Urothelium cell line (cell line): ENCODE measurements at places on chromosomes 3 and 15.

GRCh38 chr15:73318463-73319351, 50.1 kb downstream of the HCN4 start:
- no peak for DNase-seq

DNA sequence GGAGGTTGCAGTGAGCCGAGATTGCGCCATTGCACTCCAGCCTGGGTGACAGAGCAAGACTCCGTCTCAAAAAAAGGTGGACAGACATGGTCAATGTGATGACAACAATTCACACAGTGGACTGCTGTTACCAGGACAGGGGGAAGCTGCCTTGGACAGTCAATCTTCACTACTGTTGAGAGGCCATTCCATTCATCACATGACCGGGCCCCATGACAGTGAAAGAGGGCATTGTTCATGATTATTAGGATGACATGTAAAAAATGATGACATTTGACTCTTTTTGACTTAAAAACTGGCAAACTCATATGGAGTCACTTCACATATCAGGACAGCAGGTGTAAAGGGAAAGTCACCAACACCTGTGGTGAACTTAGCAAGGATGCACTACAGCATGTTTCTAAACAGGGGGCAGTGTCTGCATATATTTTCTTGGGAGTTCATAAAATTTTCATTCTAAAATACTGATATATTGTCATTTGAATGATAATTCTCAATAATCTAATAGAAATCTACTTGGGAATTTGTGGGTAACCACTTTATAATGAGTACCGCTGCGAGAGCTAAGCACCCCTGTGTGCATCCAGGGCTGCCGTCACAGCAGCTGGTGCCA, 34.2 kb upstream of the LDHAL6B start:
- DNase-seq: no peak

- DNase-seq: no peak
Measured at GRCh38 chr3:16838561-16838960, 46.2 kb upstream of the PLCL2 start.

- DNase-seq: no peak
Measured at GRCh38 chr15:32687556-32687955, 30.2 kb upstream of the GREM1 start.

- DNase-seq: no peak
Measured at GRCh38 chr15:39515765-39516164, 65.1 kb upstream of the THBS1 start.

DNA sequence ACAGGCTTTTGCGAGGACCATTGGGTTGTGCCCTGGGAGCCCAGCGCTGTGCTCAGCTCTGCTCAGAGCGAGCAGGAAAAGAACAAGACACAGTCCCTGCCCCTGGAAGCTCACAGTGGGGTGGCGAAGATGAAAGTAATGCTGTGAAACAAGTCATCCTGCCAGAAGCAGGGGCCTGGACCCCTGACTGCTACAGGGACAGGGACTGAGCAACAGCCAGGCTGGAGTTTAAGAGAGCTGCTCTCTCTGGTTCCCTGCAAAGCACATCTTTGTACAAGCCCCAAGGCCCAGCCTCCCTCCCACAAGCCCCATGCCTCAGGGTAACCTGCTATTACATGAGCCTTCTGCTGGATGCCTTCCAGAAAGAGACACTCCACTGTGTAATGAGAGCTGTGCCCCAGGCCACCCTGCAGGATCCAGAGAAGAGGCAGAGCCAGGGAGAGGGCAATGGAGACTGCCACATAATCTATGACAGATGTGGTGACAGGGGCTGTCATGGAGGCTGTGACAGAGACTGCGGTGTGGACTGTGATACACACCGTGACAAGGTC, 7.1 kb upstream of the HCN4 start:
- DNase-seq: no peak

DNA sequence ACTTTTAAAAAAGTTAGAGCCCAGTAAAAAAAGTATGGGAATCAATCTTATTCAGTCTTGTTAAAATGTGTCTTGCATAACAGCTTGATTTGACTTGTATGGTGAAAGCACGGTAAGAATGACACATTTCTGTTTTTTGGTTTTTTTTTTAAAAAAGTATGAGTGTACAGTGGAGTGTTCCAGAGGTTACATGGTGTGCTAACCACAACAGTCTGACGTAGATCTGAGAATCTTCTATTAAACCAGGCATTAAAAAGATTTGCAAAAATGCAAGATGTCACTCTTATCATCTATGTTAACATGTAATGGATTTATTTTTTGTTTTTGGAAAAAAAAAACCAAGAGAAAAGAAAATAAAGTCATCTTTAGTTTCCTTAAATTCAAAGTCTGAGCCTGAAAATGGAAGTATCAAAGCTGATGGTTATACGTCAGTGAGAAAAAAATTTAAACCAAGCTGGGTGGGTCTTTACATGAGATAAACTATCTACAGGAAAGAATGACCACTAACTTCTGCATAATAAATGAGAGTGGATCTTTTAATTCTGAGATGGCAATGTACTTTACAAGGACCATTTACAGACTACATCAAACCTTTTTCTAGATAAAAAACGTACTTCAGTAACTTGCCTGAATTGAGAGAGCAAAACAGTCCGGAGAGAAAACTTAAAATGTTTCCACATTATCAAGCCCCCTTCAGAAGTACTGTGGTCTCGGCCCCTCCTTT, 1.6 kb downstream of the GABPB1 start:
- no peak for DNase-seq

- no peak for DNase-seq
Measured at GRCh38 chr15:43795197-43795596, 3.1 kb downstream of the SERF2 start.

GRCh38 chr3:123475786-123476185, 26.9 kb upstream of the ADCY5 start:
- DNase-seq: no peak

DNA sequence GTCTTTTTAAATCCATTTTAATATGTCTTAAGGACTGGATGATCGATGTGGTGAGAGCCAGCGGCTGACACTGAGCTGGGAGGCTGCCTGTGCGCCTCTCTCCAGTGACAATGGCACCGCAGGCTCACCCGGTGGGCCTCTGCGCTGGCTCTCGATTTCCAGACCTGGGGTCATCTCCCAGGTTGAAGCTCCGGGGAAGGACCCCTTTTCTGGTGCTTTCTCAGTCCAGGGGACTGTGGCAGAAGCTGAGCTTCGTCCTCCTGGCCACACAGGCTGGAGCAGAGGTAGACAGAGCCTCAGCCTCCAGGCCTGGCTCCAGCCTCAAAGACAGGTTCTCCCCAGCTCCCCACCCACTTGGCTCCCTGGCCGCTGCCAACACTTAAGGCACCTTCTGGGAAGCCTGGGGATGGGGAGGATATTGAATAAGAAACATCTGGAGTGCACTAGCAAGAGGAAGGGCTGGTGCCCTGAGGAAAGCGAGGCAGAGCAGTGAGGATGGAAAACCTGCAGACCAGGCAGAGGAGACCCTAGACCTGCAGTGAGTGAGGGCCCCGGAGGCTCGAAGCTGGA, 154.2 kb upstream of the SMAD3 start:
- DNase-seq: no peak

DNA sequence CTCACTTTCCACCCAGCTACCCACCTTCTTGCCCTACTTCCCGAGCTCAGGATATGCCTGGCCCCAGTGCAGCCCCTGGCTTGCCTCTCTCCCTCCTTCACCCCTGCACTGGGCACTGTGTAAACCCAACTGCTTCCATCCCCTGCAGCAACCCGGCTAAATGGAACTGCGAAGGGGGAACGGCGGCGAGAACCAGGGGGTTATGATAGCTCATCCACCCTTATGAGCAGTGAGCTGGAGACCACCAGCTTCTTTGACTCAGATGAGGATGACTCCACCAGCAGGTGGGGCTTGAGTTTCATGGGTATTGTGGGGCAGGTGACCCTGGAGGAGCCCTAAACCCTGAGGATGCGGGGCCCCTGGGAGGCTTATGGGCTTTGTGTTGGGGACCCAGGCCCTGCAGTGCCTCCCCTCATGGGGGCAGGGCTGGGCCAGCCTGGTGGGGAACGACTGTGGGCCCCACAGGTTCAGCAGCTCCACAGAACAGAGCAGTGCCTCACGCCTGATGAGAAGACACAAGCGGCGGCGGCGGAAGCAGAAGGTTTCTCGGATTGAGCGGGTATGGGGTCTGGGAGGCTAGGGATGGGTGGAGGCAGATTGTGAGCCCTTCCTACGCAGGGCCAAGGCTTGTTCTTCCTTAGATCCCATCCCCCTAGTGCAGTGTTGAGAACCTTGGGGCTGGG, 9.6 kb downstream of the DVL3 start:
- DNase-seq: no peak

DNA sequence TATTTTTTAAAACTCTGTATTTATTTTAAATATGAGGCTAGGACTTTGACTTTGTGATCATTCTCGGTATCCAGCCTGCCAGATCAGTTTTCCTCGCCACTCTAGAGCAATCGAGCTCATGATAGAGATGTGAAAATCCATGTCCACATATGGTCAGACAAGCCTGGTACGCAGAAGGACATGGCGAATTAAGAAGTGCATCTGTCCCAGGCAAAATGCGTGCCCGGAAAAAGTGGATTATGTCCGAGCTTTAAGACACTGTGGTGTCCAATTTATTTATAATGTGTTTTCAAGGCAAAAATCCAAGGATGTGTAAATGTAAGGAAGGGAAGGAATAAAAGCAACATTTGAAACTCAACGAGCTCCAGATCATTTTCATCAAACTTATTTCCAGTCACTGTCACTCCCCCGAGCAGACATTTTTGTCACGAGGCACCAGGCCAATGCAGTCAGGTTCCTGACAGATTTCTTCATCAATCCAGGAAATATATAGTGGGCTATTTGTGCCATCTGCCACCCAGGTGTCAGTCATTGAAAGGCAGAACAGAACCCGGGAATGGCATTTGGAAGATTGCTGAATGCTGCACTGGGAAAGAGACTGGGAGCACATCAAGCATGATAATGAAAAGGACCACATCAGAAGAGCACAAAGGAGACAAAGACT, 825.7 kb downstream of the SQOR start:
- no peak for DNase-seq

DNA sequence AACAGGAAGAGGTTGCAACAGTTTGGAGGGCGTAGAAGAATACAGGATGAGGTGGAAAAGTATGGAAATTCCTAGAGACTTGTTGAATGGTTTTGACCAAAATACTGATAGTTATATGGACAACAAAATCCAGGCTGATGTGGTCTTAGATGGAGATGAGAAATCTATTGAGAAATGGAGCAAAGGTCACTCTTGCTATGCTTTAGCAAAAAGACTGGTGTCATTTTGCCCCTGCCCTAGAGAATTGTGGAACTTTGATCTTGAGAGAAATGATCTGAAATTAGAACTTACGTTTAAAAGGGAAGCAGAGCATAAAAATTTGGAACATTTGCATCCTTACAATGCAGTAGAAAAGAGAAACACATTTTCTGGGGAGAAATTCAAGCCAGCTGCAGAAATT, 686.9 kb upstream of the GBE1 start:
- DNase-seq: no peak
